ENCODE measurements at places on chromosomes 11 and 22.

- peak; percentile 97 for DNase-seq
Observed at GRCh38 chr11:64304316-64305072, 830 bp upstream of the ESRRA start.

GRCh38 chr11:30987819-30988218 is 381.7 kb downstream of the DCDC1 start:
- no peak for DNase-seq

GRCh38 chr22:31495343-31495742 is 993 bp upstream of the SFI1 start:
- no peak for DNase-seq

DNA sequence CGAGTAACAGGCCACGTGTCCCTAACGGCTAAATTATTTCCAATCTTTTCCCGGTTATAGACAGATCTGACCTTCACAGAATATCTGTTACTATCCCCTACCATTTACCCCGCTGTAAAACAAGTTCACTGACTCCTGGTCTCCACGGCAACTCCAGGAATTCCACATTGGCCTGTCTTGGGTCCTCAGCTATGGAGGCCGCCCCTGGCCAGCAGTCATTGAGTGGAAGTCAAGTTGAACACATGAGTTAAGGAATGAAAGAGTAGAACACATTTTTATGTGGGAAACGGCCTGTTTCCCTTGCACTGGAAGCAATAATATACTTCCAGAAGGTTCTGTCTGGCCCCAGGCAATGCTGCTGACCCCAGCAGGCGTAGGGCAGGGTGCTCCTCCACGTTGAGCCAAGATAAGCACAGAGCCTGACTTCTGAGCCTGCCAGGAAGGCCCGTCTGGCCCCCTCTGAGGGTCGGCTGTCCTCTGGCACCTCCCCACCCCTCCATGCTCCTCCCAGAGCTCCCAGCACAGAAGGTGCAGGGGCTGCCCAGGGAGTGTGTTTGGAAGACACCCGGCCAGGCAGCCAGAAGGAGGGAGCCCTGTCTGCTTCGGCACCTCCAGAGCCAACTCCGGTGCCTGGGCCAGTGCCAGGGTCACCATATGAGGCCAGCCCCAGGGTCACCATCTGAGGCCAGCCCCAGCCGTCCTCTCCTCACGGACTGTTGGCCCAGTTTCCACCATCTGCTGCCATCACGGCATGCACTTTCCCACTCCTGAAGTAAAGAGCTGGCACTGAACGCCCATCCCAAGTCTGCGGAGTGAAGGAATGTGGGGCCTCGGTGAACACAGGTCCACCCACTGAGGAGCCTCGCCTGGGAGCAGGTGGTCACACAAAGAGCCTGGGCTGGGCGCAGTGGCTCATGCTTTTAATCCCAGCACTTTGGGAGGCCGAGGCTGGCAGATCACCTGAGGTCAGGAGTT is 813.2 kb downstream of the BRD1 start:
- DNase-seq = no peak

DNA sequence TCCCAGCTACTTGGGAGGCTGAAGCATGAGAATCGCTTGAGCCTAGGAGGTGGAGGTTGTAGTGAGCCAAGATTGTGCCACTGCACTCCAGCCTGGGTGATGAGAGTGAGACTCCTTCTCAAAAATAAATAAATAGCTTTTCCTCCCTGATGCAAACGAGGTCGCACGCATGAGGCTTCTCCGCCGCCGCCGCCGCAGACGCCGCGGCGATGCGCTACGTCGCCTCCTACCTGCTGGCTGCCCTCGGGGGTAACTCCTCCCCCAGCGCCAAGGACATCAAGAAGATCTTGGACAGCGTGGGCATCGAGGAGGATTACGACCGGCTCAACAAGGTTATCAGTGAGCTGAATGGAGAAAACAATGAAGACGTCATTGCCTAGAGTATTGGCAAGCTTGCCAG is 20.0 kb upstream of the RAB39A start:
- DNase-seq = no peak

GRCh38 chr11:103897160-103897936 is 139.1 kb upstream of the DDI1 start:
- DNase-seq = no peak

DNA sequence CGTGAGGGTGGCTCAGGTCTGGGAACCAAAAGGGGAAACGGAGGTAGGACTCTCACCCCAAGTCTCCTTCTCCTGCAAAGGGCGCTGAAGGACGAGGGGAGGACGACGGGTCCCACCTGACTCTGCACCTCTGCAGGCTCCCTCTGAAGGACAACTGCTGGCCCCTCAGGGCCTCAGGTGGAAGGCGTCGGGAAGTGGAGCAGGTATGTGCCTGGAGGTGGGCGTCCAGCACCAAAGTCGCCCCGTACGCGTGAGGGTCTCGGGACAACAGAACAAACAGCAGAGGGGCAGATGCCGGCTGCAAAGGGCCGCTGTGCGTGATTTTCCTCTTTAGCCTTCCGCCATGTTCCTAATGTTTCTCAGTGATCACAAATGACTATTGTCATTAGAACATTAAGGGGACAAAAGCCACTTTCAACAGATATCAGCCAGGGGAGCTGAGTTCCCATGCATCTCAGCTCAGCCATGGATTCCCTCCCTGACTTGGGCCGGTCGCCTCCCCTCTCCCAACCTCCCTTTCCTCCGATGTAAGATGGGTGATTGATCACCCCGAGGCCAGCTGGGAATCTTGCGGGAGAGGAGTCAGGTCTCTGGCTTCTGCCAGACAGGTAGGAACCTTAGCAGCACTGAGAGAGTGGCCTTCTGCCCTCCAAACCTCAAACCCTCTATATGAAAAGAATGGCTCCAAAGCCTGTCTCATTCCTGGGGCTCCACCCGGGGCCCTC is 836 bp downstream of the SLC16A8 start:
- DNase-seq = no peak

DNA sequence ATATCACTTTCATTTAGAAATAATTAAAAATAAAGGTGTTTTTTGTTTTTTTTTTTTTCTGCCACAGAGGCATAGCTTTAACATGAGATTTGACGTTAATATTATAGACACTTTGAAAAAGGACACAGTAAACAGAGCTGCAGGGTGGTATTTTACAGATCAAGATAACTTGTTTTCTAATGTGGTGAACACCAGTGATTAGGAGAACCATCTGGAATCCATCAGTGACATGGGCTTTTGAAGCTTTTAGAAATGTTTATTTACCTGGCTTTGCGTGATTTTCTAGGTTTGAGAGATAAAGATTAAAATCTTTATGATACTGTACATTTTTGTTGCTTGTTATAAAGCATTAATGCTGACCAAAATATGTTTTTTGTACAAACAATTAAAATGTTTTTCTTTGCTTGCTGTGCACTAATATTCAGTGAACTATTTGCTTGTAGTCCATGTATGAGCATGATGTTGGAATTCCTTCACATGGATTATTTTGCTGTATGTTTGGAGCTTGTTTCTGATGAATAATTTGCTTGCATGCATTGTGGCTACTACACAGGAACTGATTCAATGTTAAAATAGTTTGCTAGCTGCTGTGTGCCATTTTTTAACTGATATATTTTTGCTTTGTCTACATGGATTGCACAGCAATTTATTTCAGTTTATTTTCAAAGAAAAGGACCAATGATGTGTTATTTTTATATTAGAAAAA is 352.1 kb upstream of the NARS2 start:
- no peak for DNase-seq

DNA sequence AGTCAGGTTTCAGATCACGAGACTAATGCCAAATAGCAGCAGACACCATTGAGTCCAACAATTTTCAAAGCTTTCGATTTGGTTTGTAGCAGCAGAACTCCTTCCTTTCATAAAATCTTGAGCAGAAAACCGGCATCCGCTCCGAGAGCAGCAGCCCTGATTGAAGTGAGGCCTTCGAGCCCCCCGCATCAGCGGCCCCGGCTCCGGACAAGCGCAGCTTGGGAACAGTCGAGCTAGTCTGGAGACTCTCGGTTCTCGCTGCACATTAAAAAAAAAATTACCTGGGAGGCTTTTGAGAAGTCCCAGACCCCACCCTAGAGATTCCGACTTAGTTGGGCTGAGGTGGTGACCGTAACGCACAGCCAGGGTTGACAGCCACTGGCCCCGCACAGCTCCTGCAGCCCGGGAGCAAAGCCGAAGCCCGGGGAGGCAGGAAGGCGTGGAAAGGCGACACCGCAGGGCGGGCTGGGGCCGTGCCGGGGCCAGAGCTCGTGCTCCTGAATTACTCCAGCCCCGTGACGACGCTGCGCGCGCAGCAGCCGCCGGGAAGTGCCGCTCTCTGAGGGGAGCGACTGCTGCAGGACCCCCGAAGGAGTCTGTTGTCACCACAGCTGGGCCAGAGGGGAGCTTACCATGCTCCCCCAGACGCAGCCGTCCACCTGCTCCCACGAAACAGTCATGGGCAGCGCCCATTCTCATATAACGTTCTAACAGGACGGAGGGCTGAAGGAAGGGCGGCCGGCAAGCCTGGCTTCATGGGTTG is 57.8 kb downstream of the SPATA19 start:
- DNase-seq = no peak

GRCh38 chr11:119520966-119521365 is 98.0 kb upstream of the THY1 start:
- no peak for DNase-seq

GRCh38 chr22:42064629-42065028 is 6.0 kb downstream of the NAGA start:
- DNase-seq = no peak

DNA sequence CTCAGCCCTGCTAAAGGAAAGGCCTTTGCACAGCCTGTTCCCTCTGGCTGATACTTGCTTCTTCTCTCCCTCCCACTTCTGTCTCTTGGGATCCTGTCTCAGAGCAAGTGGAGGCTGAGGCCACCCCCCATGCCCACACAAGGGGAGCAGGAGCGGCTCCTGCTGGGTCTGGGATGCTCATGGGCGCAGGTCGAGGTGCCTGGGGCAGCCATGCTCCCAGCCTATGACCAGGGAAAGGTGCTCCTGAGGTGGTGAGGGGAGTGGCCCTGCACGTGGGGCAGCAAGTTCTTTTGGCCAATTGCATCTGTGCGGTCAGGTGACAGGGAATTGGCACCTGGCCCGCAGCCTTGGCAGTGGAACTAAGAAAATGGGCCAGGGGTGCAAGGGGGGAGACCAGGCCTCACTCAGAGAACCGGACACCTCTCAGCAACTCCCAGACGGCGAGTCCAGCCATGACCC is 1.5 kb downstream of the MAPK11 start:
- no peak for DNase-seq

- no peak for DNase-seq
Observed at GRCh38 chr22:16962501-16962900, 45.5 kb downstream of the GAB4 start.

- no peak for DNase-seq
Observed at GRCh38 chr11:116962108-116962507, 124.7 kb upstream of the APOA1 start.

GRCh38 chr22:32882774-32883530 is 81.4 kb downstream of the TIMP3 start:
- no peak for DNase-seq

GRCh38 chr11:46701078-46701654 is 335 bp downstream of the ZNF408 start:
- DNase-seq = no peak

DNA sequence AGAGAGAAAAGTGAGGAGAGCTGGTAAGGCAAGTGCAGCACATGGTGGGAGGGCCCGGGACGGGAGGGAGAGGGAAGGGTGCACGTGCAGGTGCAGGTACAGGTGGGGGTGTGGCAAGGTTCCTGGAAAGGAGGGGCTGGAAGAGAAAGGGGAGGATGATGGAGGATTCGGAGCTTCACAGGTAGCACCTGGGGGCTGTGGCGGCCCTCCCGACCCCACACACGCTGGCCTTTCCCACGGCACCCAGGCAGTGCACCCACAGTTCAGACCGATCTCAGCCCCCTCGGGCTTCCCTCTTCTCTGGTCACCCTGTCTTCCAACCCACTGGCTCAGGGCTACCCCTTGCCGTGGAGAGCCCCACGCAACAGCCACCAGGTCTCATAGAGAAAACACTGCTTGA is 67.4 kb upstream of the A4GALT start:
- no peak for DNase-seq

- DNase-seq = no peak
Observed at GRCh38 chr22:24985826-24986214, 33.3 kb downstream of the KIAA1671 start.

DNA sequence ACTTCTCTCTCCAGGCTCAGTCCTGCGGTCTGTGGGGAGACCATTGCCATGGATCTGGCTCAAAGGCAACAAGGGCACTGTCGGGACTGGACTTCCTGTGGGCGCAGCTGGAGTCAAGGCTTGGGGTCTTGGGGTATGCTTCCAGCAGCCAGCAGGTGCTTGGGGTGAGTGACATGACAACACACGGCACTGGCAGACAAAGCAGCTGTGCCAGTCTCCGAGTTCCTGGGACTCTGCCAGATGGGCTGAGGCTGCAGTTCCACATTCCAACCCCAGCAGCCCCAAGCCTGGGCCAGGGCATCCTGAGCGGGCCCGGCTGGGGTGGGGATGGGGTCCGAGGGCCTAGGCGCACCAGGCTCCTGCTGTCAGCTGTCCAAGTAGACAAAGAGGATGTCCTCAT is 12.3 kb downstream of the GUCD1 start:
- DNase-seq = no peak

GRCh38 chr11:125071846-125072217 is 8.7 kb downstream of the SLC37A2 start:
- no peak for DNase-seq

DNA sequence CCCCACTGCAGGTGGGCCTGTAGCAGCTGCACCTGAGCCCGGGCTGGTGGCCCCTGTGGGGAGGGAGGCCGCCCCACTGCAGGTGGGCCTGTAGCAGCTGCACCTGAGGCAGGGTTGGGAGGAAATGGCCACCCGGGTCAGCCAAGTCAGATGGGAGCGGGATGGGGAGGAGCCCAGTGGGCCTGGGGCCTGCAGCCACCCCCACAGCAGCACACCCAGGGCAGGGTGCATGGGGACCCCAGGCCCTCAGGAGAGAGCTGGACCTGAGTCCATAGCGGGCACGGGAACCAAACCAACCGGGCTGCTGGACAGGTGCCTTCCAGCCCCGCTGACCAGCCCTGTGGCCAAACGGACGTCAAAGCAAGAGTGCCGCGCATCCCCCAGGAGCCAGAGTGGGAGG is 61.7 kb downstream of the BRD1 start:
- no peak for DNase-seq

DNA sequence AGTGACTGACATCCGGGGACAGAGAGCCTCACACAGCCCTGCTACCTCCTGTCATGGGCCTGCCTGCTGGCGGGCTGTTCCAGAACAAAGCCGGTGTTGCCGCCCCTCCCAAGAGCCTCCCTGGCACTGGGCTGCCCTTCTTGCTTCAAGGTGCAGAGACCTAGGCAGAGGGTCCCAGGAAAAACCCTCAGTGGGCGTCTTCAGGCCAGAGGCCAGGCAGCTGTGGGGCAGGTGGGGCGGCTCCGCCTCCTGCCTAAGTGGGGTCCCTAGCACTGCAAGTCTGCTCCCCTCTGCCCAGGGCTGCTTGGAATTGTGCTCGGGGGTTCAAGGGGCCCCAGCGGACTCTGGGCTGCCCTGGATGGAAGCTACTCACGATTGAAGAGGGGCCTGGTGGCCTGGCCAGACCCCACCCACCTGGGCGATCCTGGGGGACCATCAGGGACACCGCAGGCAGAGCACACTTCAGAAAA is 20.4 kb upstream of the GNB1L start:
- no peak for DNase-seq

All from activated CD4-positive, alpha-beta T cell treated with anti-CD3 and anti-CD28 coated beads, Interleukin-2, amount 50 U/mL, for 4 hours (primary cell).